ENCODE measurements at places on chromosomes 5 and 9.

DNA sequence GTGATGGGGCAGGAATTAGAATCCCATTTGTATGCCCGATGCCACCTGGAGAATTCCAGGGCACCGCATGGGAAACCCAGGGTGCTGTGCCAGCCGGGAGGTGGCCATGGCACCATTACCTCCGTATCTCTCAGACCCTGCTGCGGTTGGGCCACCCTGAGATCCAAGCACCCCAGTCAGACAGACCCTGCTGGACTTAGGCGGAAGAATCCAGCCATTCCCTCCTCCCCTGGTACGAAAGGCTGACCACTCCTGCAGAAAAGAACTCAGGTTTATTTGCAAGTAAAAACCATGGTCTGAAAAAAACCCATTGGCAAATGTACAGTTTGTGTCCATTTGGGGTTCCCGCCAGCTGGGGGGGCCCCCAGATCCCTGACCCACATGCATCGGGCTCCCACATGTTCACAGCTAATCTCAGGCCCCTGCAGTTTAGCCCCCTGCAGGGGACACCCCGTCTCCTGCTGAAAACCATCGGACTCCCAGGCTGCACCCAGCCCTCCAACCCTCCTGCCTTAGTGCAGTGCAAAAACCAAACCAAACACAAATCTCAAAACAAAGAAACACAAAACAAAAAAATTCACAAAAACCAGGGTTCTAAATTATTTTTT, 23.6 kb upstream of the SARDH start:
- DNase-seq: no peak

DNA sequence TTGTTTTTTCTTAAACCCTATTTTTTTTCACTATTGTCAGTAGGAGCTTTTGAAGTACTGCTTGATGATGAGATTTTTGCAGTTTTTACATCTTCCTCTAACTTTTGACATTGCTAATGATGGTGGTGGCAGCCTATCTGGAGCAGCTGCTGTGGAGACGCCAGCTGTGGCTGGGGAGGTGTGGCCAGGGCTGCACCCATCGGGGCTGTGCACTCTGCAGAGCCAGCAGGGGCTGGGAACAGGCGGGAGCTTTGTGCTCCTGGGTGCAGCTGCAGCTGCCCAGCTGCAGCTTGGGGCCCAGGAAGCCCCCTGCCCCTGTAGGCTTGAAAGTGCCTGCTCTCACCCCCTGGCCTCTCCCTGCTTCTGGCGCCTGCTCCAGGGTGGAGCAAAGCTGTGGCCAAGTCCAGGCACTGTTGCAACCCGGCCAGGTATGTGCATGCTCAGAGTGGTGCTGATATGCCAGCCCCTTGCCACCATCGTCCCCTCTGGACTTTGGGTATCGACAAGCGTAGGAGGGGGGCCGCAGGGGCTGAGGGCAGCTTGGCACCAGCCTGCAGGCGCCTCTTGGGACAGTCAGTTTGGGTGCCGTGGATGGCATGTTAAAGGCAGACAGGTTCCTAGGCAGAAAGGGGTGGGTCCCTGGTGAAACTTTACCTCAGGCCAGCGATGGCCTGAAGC, 39.2 kb downstream of the FER start:
- DNase-seq: no peak

DNA sequence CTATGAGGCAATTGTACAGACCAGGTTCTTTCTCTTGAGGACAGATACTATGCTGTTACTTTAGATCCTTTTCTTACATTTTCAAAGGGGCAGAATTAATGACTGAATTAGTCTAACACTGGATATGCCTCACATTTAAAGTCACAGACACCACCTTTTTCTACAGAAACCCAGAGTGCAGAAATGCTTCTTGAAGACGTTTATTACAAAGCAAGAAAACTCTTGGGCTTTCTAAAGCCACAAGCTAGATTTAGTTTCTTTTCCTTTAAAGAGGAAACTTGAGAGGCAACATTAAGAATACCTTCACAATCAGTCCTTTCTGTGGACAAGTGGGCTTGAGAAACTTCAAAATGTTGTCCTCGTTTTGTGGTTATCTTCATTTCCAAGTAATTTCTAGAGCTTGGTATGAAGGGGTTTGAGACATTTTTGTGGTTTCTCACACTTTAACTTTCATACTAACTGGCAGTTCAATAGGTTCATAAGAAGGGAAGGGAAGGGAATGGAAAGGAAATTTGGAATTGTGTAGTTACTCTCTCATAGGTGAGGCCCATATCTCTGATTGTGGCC, 527.4 kb downstream of the RASEF start:
- no peak for DNase-seq

DNA sequence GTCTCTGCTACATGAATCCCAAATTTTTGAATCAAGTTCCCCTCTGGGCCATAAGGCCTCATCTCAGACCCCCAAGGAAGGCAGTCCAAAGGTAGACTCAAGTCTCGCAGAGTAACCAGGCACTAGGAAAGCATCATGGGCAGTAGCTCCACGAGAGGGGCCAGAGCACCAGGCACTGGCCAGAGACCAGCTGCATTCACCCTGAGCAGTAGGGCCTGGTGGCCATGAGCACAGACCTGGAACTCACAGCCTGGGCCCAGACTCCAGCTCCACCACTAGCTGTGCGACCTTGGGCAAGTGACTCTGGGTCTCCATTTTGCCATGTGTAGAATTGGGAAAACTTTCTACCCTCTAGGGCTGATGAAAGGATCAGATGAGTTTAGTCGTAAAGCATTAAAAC, 28.5 kb downstream of the NANS start:
- DNase-seq: no peak

DNA sequence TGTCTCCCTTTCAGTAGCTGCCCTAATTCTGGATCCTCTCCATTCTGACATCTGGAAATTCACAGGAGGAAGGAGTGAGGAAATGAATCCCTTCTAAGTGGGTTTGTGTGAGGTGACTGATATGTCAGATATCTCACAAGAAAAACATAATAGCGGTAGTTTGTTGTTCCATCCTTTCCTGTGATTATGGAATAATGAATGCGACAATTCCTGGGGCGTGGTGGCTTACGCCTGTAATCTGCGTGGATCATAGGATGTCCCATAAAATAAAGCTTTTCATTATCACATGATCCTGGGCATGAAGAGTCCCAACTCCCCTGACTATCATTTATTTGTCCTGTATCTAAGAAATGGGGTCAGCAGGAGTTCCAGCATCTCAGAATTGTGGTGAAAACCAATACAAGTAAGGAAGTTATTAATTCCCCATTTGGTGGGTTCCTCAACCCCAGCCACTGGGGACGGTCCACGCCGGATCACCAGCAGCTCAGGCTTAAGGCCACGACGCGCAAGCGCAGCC, 375 bp upstream of the C5orf24 start:
- no peak for DNase-seq

- peak; percentile 30 for DNase-seq
Observed at GRCh38 chr5:175741556-175741955, 83.7 kb downstream of the HRH2 start.

DNA sequence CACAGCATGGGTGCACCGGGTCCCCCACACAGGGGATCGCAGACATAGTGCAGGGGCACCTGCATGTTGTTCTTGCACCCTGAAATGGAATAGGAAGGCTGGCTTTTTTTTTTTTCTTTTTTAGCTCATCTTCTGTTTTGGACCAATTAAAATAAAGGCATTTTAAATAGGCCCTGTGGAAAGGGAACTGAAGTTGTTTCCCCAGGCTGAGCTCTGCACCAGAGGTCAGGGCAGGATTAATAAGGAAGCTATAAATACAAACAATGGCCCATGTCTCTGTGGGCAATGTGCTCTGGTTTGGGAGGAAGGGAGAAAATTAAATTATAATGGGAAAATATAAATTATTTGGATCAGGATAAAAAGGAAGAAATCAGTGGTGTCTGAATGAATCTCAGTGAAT, 21.2 kb upstream of the KCNMB1 start:
- no peak for DNase-seq

DNA sequence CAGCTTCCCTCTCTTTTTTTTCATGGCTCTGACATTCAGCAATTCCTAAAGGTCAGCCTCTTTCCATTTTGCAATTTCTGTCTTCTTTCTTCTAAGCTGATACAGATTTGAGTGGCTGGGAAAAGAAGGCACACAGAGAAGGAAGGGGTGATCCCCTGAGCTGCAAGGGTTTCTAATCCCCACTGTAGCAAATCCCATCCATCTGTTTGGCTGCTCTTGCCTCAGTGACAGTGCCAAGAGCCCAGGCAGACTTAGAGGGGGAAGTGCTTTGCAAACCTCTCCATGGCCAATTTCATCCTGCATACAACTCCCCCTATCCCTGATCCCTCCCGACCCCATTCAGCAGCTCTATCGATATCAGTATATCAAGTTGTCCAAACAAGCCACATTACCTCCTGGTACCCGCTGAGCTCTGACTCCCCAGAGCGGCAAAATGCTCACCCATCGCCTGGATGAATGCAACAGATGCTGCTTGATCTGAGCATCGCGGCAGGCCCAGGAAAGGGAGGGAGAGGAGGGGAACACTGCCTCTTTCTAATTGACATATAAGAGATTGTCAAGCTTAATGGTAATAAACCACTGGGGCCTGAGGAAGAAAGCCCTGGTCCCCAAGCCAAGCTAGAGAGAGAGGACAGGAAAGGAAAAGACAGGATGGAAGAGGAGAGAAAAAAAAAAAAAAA, 268.9 kb downstream of the ASTN2 start:
- no peak for DNase-seq

GRCh38 chr5:30405821-30406220, 787.7 kb upstream of the CDH6 start:
- no peak for DNase-seq

DNA sequence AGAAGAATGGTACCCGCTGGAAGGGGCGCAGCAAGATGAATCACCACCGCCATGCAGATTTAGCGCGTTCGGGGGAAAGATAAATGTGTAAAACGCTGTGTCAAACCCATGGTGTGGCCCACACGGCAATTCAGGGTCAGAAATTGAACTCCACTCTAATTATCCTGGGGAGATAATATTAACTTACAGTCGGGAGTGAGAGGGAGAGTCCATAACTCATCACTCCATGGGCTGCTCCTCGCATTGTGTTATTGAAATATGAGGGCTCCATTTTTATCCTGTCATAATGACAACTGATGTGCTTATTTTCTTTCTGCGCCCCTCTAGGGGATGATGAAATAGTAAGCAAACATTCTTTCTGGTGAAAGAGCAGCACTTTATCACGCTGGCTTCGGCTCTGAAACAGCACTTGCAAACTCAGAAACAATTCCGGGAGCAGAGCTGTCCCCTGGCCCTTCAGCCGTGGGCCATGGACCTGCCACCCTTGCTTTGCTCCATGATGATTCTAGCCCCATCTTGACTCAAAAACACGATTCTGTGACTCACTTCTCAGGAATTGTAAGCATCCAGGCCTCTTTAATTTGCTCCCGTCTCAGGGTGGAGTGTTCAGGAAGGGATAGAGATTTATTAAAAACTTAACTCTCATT, 431.6 kb downstream of the IRX1 start:
- no peak for DNase-seq

- no peak for DNase-seq
Observed at GRCh38 chr5:4661326-4661725, 478.8 kb upstream of the ADAMTS16 start.

GRCh38 chr5:10645146-10645545, 81.3 kb downstream of the ANKRD33B start:
- DNase-seq: no peak

DNA sequence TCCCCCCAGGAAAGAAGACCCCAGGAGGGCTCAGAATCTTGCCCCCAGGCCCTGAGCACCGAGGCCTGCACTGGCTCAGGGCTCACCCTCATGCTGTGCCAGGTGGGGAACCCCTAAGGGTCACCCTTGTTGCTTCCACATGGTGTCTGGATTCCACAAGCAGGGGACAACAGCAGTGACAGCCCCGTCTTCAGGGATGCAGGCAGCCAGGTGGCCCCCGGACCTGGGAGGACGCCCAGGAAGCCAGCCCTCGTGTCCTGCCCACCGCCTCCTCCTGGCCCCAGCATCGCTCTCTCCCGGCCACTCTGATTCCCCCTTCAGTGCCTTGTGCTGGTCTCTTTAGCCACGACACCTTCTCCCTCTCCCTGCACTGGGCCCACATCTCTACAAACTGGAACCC, 60.0 kb upstream of the SARDH start:
- DNase-seq: no peak

DNA sequence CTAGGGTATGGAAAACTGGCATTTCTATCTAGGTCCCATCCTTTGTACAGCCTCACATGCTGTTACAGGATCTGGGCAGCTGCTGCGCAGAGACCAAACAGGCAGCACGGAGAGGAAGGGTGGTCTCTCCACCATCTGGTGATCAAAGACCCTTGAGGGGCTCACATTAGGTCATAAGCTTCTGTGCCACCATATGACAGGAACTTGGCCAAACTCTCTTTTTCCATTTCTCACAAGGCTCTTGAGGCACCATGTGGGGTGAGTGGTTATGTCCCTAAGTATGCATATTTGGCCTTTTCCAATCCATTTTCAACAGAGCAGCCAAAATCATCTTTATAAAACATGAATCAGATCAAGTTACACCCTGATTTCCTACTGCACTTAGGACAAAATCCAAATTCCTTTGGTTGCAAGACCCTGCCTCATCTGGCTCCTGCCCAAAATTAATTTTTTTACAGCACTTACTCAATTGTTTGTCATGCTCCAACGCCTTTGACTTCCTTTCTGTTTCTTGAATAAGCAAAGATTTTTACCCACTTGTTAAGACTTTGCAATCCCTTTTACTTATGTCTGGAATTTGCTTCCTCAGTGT, 730.0 kb downstream of the MAT2B start:
- no peak for DNase-seq

GRCh38 chr5:30392897-30393296, 800.6 kb upstream of the CDH6 start:
- DNase-seq: no peak

- DNase-seq: no peak
Observed at GRCh38 chr9:100072805-100073204, 26.0 kb downstream of the ERP44 start.

- no peak for DNase-seq
Observed at GRCh38 chr5:12019306-12019705, 115.1 kb upstream of the CTNND2 start.

DNA sequence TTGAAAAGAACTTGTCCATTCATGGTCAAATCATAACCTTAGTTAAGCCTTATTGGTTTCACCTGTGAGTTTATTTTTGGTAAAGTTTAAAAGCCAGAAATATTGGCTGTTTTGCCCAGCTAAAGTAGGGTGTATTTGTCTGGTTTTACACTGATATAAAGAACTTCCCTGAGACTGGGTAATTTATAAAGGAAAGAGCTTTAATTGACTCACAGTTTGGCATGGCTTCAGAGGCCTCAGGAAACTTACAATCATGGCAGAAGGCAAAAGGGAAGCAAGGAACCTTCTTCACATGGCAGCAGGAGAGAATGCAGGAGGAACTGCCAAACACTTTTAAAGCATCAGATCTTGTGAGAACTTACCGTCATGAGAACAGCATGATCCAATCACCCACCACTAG, 55.3 kb downstream of the JAKMIP2 start:
- DNase-seq: no peak
